Midbrain (tissue), 1 donor: ENCODE measurements at places on chromosomes 1 and 21.
A peak's percentile ranks its signal among the peaks of the same experiment; 100 is the strongest.

- DNase-seq: no peak
These were observed 430.9 kb downstream of the HLX start for GRCh38 chr1:221310180-221310579.

DNA sequence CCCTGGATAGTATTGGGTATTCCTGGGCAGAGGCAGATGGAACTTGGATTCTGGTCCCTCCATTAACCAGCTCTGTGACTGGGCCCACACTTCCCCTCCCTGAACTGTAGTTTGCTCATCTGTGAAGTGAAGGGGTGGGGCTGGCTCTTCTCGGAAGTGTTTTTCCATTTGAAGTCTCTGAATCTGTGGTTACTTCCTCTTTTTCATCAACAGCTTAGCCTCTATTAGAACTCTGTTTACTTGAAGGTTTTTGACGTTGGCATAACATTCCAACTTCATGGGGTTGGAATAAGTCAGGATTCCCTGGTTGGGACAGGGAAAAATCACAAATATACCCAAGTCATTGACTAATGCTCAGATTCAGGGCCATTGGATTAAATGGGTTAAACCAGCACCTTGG, 3.6 kb downstream of the KIAA0040 start:
- no peak for DNase-seq

DNA sequence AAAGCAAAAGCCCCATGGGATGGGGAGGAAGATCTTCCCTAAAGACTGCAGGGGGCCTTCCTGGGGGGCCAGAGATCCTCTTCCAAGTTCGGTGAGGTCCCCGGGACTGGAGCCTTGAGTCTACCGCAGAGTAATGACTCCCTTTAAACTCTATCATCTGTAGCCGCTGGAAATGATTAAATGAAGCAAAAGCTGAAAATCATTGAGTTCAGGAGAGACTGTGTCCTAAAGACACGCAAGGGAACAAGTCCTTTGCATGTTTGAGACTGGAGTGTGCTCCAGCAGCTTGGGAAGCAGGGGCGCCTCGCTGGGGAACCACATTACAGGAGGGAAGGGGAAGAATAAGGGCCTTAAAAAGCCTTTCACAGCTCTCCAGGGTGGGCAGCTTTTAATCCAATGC, 70.2 kb downstream of the WDR4 start:
- DNase-seq: no peak

GRCh38 chr21:35648512-35648911, 411.8 kb downstream of the SETD4 start:
- DNase-seq: no peak

- DNase-seq: no peak
These were observed 70.7 kb downstream of the XCL2 start for GRCh38 chr1:168473126-168473525.

DNA sequence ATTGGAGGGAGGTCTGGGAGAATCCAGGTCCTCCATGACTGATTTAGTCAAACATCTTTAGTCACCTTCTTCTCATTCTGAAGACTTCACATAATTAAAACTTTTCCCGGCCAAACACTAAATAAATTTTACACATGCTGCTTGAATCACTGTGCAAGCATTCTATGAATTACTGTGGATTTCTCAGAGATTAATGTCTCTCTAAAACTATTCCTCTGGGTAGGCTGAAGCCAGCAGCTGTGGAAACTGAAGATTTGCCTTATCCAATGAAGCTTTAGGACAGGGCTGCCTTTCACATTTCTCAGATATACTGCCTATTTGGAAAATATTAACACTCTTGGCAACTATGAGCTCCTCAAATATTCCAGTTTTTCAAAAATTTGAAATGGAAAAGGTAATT, 61.7 kb downstream of the JMJD4 start:
- DNase-seq: no peak

- peak; percentile 13 for DNase-seq
These were observed 4.3 kb upstream of the CBR1 start for GRCh38 chr21:36065497-36066036.

DNA sequence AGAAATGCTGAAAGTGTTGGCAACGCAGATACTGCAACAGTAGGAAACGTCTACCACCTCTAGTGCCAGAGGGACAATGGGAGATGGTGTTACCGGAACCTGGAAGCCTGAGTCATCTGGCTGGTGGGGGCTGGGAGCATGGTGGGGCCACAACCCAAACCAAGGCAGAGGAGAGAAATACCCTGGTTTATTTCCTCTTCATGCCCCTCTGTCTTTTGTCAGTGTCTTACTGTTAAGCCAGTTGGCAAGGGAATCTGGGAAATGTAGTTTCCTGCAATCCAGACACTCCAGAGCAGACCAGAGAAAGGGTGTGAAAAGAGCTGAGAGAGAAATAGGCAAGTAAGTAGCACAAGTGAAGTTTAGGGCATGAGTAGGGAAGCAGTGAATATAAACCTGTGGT, 14.8 kb downstream of the DNTTIP2 start:
- no peak for DNase-seq

DNA sequence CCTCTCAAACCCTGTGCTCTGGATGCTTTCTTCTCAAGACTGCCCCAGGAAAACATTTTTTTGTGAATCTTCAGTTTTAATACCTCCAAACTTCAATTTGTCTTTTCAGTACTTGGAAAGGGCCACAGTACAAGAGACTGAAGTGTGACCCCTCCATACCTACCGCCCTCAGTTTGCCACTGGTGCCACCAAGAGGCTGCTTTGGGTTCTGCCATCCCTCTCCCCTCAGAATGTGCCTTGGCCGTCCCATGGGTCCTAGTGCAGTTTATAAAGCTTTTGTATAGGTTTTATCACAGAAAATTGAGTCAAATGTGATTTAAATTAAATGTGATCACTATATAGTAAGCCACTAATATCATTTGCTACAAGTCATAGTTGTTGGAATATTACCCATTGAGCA, 60.8 kb upstream of the PGD start:
- peak; percentile 83 for DNase-seq

DNA sequence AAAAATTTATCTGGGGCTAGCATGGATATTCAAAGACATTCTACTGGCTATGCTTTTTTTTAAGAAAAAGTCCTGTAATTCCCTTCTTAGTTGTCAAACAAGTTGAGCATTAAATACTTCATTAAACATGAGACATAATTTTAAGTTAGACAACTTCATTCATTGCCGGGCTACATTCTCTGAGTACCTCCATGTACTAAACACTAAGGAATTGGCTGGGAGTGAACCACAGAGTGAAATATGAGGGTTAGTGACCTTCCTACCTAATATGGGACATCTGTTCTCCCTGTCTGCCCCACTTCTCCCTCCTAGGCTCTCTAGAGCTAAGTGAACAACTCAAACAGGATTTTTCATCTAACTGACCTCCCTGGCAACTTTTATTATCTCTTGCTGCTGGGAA, 370.4 kb downstream of the VAV3 start:
- DNase-seq: no peak
